ENCODE measurements at places on chromosomes 12 and 14.
A peak's percentile ranks its signal among the peaks of the same experiment; 100 is the strongest.

GRCh38 chr14:61266891-61267740, 14.0 kb downstream of the TMEM30B start:
- DNase-seq: no peak

- no peak for DNase-seq
These were observed 12.4 kb upstream of the NRXN3 start for GRCh38 chr14:78157494-78158437.

DNA sequence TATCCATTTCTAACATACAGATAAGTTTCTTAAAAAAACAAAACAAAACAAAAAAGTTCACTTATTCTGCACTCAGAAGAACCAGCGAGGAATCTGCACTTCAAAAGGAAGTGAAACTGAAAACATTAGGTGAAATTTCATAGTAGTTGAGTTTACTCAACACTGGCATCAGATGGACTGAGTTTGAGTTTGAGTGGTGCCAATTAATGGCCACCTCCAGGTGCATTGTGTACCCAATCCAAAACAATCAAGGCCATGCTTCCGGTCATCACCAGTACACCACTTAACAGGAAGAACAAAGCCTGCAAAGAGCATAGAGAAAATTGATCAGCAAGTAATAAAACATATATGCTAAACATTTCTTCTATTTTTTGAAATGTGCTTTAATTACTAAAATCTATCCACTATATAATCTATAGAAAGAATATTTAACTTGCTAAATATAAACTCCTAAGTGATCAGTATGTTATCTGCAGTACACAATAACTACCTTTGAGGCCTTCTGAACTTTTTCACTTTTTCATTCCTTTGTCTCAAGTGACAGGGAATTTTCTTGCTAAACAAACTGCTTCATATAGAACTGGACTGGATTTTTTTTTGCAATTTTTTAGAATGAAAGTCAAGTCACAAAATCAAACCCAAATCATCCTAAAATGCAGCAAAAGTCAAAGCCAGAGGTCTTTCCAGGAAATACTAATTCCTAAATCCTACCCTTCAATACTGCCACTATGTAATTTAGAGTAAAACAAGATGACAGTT, 11.5 kb downstream of the SLC38A2 start:
- no peak for DNase-seq

GRCh38 chr14:71753126-71753830, 179.0 kb upstream of the RGS6 start:
- DNase-seq: peak; percentile 98

DNA sequence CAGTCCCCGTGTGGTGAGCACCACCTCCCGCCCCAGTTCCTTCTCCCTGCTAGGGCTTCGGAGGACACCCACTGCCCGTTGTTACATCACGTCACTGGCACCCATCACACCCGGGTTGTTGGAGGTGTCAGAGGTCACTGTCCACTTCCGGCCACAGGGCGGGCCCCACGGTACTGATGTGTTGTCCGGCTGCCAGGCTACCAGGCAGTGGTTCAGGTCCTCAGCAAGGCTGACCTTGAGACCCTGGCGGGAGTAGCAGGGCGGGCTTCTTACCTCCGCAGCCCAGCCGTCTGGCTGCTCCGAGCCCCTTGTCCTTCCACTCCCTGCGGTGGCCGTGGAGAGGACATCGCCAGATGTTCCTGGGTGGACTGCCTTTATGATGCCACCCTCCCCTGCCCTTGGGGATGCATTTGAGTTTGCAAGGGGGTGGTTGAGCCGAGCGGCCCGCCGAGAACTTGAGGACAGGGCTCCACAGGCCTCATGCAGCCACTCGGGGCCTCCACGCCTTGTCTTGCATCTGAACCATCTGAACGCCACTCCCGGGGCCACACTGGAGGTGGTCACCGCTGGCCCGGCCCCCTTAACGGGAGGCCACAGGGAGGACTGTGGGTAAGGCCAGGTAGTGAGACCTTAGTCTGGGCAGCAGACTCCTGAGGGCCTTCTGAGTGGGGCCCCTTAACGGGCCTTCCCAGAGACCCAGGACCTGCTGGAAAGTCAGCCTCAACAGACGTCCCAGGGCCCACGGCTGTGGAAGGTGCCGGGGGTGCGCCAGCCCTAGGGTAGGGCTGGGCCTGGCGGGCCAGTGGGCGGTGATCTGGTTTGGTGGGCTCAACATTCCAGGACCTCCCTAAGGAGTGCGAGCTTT, 27.1 kb upstream of the PLD4 start:
- no peak for DNase-seq

DNA sequence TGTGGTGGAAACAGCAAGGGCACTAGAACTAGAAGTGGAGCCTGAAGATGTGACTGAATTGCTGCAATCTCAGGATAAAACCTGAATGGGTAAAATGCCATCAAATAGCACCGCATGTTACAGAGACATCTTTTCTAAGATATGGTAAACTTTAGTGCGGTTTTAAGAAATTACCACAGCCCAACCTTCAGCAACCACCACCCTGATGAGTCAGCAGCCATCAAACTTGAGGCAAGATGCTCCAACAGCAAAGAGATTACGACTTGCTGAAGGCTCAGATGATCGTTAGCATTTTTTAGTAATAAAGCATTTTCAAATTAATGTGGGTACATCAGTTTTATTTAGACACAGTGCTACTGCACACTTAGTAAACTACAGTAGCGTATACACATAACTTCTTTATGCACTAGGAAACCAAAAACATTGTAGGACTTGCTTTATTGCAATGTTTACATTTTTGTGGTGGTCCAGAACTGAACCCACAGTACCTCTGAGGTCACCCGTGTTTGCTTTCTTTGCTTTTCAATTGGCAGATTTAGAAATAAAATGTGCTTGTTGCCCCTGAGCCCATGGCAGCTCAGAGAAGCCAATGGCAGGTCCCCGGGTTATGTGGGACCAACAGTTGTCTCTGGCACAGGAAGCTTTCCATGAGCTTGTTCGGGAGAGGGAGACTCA, 15.9 kb downstream of the GOLGA3 start:
- DNase-seq: no peak

DNA sequence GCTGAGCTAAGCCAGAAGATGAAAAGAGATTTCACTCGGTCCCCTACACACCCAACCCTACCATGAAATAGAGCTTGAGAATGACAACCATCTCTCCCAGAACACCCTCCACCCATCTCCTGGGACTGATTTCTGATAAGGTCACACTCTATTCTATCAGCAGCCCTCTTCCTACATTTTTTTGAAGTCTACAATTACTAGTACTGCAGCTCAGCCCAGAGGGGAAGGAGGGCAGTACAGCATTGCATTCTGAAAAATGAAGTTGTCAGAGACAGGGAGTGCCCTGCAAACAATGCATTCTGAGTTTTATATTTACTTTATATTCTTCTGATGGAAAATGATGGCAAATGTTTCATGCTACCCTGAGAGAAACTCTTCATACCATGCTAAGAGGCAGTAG, 318.5 kb downstream of the BCAT1 start:
- no peak for DNase-seq

DNA sequence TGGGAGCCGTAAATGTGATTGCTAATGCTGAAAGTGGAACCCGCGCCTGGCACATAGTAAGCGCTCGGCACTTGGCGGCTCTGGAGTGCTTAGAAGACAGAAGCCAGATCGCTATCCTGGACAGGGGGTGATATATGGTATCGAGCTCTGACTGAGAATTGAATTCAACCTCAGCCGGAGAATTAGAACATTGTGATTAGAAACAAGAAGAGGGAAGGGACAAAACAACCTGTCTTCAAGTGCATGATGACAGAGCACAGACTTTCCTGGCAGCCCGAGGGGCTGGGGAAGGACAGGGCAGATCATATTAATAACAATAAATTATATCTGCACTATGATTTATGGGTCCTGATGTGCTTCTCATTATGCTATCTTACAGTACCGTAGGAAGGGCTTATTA, 66.9 kb upstream of the TBX3 start:
- no peak for DNase-seq

GRCh38 chr12:111166779-111167540, 201.9 kb downstream of the PHETA1 start:
- no peak for DNase-seq

DNA sequence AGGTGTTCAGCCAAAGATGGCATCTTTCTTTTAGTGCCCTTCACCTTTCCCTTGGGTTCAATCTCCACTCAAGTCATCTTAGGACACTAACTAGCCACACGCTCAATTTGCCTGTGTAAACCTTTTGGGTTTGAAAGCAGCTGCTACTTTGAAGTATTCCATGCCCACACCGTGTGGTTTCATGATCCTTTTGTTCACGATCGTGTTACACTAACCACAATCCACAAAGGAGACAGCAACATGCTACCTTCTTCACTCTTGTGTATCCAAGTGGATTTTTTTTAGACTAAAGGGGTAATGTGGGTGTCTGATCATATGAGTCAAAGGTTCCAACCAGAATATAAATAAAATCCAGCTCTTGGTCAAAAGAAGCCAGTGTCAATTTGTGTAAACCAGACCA, 122.7 kb upstream of the FAR2 start:
- DNase-seq: no peak

GRCh38 chr14:99229654-99230207, 42.3 kb downstream of the BCL11B start:
- DNase-seq: no peak

GRCh38 chr12:68479896-68480291, 130.8 kb upstream of the RAP1B start:
- no peak for DNase-seq

DNA sequence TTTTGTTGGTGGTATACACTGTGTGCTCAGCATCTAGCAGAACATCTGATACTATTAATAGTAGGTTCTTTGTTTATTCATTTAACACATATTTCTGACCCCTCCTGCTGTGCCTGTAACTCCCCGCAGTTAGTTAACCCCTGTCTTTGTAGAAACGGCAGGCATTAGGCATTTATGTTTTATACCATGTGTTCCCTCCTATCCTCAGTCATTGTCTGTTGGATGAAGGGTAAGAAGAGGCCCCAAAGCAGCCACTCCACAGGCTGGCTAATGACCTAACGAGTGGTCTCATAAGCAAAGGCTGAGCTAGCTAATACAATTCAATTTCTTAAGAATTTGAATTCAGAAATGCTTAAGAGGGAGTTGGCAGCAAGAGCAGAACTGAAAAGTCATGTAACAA, 170.8 kb downstream of the TMX1 start:
- no peak for DNase-seq

- DNase-seq: peak; percentile 96
These were observed at the start of gene FUT8 for GRCh38 chr14:65412032-65412846. Gene FUT8, plus strand, starts transcription at chr14:65412730. Its CDS starts 148,834 bp downstream, at chr14:65561564.

DNA sequence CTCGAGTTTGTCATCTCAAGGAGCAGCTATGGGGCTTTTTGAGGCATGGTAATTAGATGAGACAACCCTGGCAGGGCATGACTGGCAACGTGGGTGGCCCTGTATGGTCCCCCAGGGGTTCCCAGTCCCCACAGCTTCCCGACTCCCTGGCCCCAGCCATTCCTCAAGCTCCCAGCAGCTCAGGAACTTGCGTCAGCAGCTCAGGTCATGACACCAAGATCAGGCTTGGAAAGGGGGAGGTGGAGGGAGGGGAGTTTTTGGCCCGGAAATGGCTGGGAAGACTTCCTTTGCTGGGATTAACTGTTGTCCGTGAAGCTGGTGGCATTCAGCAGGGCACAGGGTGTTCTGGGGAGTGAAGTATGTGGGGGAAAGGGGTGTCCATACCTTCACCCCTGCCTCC, 10.4 kb upstream of the NRIP2 start:
- no peak for DNase-seq

DNA sequence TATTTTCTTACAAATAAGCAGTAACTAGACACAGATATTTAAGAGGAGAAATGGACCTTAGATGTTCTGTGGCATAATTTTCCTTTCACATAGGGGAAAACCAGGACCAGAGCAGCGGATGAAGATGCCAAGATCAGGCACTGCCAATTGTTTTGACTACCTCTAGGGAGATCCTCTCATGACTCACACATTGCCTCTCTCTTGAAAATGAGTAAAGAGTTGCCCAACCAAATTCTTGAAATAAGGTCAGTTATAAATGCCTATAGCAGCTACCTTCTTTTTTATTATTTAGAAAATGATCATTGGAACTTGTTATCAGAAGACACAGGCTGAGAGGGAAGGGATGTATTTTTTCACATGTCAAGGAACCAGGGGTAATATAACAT, 263.4 kb upstream of the PLEKHG7 start:
- no peak for DNase-seq

- DNase-seq: no peak
These were observed 214.2 kb downstream of the ADAMTS20 start for GRCh38 chr12:43337571-43338444.

DNA sequence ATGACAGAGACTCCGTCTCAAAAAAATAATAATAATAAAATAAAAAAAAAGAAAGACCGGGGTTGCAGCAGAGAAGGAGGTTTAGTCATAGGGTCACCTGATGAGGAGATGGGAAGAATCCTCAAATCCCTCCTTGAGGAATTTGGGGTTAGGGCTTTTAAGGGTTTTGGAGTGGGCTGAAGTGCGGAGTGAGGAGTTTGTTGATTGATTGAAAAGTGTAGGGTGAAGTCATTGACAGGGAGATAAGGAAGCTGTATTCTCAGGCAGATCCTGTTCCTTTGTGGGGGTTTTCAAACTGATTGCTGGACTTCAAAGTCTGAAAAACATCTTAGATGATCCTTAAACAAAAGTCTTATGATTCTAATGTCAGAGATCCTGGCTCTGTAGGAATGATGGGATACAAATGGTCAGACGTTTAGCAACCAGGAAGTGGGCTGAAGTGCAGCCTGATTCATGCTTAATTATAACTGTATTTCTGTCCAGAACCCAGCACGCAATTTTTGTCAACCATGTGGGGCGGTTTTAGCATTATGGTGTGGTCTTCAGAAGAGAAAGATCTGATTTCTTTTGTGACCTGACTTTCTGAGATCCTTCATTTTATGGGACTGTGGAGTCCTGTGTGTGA, 16.0 kb downstream of the FNTB start:
- no peak for DNase-seq

DNA sequence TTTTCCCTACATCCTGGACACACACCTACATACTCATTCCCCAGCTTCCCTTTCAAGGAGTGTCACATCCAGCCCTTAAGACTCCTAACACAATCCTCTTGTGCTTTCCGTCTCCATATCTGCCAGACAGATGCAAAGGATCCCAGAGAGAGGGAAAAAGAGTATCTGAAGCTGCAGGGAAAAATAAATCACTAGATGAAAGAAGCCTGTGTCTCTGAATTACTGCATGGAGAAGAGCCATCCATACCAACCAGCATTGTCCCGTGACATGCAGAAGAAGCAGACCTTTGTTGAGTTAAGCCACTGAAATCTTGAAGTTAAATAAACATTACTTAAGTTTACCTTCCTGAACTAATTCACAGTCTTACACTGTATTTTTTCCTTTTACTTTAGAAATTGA, 54.6 kb downstream of the GTF2A1 start:
- DNase-seq: no peak

DNA sequence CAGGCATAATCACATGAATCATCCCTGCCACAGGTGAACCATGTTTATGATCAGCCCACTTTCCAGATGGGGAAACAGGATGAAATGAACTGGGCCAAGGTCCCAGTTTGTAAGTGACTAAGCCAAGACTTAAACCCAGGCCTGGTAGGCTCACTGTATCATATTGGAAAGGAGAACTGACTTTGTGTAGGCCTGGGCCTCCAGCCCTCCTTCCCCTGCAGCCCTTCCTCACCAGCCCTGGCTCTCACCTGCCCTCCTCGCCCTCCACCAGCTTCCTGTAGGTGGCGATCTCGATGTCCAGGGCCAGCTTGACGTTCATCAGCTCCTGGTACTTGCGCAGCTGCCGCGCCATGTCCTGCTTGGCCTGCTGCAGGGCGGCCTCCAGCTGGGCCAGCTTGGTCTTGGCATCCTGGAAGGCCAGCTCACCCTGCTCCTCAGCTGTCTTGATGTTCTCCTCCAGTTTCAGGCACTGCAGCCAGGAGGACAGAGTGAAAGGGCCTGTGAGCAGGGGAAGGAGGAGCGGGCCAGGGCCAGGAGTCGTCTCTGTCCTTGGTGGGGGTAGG, 19.8 kb downstream of the KRT80 start:
- DNase-seq: no peak

- DNase-seq: no peak
These were observed 47.8 kb downstream of the SLC15A5 start for GRCh38 chr12:16229676-16230075.
